ENCODE measurements at places on chromosomes 12 and 14.

GRCh38 chr14:55734731-55735130 lies 154.7 kb downstream of the KTN1 start:
- DNase-seq: no peak

GRCh38 chr12:4154672-4155225 lies 118.8 kb upstream of the CCND2 start:
- no peak for DNase-seq

DNA sequence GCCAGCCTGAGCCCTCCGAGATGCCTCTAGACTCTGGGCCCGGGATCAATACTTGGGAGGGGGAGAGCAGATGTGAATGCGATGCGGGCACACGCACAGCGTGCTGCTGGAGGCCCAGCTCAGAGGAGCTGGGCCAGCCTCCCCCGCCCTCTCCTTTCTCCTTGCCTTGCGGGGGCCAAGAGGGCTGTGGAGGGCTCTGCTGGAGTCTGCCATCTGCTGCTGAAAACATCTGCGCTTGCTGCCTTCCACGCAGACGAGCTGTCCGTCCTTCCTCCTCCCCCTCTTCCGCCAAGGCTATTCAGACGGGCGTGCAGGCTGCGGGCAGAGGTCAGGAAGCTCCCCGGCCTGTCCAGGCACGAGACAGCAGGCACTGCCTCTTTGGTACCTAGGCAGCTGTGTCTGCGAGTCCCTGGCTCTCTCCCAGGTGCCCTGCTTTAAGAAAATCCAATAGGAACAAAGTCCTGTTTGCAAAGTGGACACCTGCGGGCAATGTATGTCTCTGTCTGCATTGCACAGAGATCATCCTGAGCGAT lies 75.2 kb downstream of the SPRING1 start:
- DNase-seq: no peak

DNA sequence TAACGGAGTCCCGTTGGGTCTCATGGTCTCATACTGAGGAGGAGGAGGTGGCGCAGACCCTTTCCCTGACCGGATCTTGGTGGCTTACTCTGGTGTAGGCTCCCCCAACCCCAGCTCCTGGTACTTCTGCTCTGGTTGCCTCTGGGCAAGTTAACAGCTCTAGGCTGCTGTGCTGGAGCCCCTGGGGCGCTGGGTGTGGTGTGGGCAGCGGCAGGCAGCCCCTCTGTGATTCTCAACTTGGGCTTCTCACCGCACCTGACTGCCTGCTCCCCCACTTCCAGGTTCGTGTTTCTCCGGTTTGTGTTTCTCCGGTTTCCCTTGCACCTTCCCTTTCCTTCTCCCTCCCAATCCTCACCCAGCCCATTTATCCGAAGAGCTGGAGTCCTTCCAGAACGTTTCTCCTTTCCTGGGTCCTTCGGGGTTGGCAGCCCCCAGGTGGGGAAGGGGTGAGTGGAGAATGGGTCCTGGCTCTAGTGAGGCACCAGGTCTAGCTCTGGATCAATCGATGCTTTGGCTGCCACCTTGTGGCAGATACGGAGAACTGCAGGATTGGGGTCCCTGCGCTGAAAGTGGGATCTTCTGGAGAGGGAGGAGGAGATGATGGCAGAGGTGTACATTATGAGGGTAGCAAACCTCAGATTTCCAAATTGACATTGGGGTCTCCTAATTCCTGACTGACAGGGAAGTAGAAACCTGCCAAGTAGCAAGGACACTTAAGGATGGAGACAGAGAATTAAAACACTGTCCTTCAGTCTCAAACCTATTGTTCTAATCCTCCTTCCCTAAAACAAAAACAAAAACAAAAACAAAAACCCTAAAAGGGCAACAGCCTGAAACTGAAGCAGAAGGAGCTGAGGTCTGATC lies 8.3 kb downstream of the CISTR start:
- no peak for DNase-seq

GRCh38 chr12:91923864-91924263 lies 221.8 kb downstream of the BTG1 start:
- DNase-seq: no peak

- no peak for DNase-seq
Observed at GRCh38 chr14:92352158-92352985, 29.4 kb downstream of the SLC24A4 start.

GRCh38 chr12:57846285-57846576 lies 298 bp downstream of the CTDSP2 start:
- DNase-seq: no peak

- no peak for DNase-seq
Observed at GRCh38 chr12:112182499-112182898, 57.1 kb downstream of the TRAFD1 start.

GRCh38 chr12:46910830-46911229 lies 85.0 kb upstream of the SLC38A4 start:
- DNase-seq: no peak

- no peak for DNase-seq
Observed at GRCh38 chr14:88351966-88352691, 29.1 kb upstream of the KCNK10 start.

DNA sequence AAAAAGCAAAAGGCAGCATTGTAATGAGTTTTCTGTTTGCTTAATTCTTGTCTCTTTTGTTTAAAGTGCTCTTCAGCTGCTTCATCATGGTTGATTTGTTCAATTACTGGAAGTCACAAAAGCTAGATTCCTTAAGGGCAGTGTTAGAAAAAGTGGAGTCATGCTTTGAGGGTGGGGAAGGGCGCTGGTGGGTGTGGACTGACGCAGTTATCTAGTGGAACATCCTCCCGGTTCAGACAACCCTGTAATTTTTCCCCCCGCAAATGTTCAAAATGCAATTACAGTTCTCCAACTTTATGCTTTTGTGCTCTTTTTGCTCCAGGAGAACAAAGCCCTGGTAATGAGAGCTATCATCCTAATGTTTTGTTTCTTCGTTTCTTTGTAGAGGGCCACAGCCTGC lies 2.1 kb downstream of the AKAP6 start:
- DNase-seq: no peak

DNA sequence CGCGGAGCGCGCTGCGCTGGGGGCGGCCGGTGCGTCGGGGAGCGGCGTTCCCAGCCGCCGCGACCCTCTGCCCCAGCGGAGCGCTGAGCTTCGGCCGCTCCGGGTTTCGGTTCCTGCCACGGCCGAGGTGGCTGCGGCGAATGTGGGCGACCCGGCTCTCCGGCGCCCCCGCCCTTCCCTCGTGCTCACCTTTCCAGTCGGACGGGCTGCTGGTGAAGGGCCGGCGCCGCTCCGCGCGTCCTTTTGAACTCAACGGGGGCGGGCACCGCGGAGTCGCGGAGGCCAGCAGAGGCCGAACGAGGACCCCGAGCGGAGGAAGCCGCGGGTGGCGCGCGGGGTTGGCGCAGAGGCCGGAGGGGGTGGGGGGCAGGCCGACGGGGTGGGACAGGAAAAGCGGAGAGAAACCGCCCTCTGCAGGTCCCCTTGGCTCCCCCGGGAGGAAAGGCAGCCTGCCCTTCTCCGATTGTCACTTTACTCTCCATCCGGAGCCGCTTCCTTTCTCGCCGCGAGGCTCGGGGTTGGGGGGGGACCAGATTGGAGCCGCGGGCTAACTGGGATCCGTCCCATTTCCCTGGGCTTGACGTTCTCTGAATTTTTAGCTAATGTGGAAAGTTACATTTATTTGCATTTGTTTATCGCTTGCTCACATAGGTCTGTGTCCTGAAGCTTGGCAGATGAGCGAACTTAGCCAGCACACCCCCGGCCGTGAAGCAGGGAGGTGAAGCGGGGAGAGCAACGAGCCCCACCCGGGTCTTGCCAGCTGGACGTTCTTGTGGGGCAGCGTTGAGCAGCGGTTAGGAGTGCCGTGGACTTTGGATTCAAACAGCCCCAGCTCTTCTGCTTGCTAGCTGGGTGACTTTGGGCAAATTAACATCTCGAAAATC lies at the start of gene SMAGP:
Gene SMAGP, minus strand, starts transcription at position 349 of the 884 bp plus-strand sequence. CDS start 1,137 bp downstream, outside the sequence.
- DNase-seq: no peak

- no peak for DNase-seq
Observed at GRCh38 chr12:13503094-13503835, 306.7 kb downstream of the EMP1 start.

- no peak for DNase-seq
Observed at GRCh38 chr12:121806546-121807423, 3.0 kb downstream of the SETD1B start.

DNA sequence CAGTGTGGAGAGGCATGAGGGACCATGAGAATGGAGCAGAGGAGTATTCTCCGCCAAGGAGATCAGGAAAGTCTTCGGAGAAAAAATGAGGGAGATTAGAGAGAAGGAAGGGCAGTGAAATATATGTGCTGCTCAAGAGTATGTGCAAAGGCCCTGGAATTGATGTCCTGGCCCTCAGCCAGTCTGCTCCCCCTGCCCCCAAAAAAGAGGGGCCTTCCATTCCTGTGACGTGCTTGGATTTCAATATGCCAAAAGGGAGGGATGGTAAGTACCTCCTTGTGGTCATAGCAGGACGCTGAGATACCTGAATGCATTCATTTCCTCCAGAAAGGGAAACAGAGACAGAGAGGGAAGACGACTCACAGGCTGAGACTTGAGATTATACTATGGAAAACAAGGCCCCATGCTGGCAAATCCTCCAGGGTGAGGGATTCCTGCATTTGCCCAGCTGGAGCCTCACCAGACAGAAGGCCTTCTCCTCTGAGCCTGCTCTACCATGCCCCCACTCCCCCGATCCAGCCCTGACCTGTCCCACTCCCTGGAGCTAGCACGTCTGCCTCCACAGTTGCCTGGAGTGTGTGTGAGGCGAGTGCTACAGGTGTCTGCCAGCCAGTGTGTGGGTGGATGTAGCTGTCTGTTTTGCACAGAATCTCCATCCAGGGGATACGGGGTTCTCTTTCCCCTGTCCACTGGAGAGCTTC lies 3.9 kb upstream of the RARG start:
- no peak for DNase-seq

GRCh38 chr14:77337880-77338279 lies 17.0 kb downstream of the GSTZ1 start:
- no peak for DNase-seq

- no peak for DNase-seq
Observed at GRCh38 chr12:30988646-30989286, 62.2 kb downstream of the TSPAN11 start.

DNA sequence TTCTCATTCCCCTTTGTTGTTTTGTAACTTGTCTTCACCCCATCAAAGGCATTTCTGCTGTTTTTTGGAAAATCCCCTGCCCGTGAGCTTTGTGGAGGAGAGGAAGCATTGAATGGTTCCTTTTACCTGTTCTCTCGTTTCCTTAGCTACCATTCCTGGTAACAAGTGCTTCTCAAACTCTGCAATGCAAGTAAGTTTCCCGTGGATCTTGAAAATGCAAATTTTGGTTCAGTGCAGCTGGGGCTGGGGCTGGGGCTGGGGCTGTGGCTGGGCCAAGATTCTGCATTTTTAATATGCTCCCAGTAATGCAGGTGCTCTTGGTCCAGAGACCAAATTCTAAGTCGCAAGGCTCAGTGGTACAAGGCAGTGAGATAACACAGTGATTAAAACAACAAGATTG lies 151.6 kb downstream of the TTLL5 start:
- no peak for DNase-seq

DNA sequence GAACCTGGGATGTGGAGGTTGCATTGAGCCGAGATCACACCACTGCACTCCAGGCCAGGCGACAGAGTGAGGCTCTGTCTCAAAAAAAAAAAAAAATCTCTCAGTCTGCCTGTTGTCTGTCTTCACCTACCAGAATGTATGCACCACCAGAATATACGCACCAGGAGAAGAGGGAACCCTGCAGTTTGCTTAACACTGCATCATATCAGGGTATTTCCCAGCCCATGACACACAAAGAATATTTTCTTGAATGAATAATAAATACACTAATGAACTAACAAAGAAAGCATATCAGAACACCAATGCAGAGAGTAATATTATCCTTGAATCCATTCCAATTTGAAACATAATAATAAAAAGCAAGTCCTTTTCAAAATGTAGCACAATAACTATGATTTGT lies 44.2 kb upstream of the FOXN3 start:
- DNase-seq: no peak

DNA sequence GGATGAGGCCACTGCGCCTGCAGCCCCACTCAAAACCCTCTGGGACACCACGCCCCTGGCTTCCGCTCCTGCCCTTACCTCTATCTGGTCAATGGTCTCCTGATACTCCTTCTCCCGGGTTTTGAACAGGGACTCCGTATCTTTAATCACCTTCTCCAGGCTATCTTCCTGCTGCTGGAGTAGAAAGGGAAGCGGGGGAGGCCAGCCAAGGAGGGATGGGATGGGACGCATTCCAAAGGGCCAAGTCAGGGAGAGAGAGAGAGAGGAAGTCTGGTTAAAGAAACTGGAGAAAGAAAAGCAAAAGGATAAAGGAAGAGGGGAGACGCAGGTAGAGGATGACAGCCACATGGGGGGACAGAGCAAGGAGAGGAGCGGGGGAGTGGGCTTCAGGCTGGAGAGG lies 7.9 kb downstream of the IFFO1 start:
- DNase-seq: no peak

GRCh38 chr12:14691560-14691959 lies 4.8 kb downstream of the GUCY2C start:
- no peak for DNase-seq

DNA sequence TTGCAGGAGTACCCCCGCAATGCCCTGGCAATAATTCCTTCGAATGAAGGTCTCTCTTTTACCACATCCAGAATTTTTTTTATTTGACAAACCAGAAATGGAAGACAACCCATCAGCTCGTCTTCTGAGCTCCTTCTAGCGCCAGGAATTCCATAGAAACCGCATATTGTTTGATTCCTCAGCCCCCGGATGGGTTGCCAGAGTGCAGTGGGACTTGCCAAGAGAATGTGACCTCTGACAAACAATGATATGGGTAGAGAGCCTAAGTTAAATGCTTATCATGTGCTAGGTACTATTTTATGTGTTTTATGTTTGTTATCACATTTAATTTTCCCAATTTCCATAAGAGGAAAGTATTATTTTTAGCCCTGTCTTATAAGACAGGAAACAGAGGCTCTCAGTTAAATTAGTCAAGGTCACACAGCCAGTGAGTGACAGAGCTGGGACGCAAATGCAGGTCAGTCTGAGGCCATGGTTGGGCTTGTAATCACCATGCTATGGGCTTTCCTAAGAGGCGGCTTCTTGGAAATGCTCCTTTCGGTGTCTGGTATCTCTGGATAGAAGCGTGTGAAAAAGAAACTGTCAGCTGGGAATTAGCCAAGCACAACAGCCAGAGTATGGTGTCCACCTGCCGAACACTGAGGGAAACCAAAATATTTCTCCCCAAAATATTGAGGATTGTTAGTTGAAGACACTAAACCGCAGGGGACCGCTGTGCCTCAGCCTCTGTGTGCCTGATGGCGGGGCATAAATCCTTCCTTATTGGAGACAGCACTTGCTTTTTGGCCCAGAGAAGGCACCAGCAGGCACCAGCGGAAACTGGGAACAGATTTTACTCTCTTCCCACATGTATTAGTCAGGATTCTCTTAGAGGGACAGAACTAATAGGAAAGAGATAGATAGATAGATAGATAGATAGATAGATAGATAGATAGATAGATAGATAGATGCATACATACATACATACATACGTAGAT lies 29.4 kb upstream of the ETFBKMT start:
- no peak for DNase-seq
